Kidney epithelial cell (primary cell): ENCODE measurements at places on chromosomes 1 and 21.

GRCh38 chr1:24387636-24388175 is 25.9 kb downstream of the STPG1 start:
- no peak for DNase-seq

DNA sequence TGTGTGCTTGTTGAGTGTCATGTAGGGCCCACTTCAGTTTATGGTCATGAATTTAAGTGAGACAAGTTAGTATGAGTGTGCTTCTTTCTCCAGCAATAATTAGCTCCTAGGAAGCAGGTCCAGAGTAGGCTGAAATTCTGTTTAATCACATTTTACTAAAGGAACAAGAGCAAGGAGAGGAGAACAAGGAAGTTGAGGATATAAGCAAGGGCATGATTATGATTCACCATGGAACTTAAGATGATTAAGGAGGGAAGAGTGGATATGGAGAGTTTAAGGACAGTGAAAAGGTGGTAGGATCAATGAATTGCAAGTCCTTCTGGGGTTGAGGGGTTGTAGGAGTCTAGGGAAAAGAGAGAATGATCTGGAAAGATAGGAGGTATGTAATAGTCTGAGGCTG is 3.1 kb upstream of the DIPK1A start:
- no peak for DNase-seq

- DNase-seq = no peak
These were observed 355.5 kb downstream of the LMO4 start for GRCh38 chr1:87684194-87684593.

DNA sequence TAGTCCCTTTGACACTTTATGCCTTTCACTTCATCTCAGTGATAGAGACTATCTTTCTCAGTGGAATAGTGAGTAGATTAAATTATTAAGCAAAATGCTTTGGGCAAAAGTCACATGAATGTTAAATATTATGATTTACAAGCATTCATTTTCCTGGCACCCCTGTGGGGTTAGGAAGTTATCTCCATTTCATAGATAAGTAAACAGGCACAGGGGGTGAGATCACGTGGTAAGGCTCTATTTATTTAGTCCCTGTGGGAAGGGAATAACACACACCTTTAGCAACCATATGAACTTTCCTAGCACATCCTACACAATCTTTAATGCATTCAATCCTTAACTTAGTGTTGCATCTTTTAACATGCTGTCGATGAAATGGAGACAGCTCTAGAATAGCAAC is 12.3 kb downstream of the PSMB2 start:
- DNase-seq = no peak

GRCh38 chr1:6580593-6581409 is 1.0 kb downstream of the ZBTB48 start:
- DNase-seq = no peak

GRCh38 chr1:104780470-104781078 is 1030.9 kb downstream of the AMY1C start:
- DNase-seq = no peak

DNA sequence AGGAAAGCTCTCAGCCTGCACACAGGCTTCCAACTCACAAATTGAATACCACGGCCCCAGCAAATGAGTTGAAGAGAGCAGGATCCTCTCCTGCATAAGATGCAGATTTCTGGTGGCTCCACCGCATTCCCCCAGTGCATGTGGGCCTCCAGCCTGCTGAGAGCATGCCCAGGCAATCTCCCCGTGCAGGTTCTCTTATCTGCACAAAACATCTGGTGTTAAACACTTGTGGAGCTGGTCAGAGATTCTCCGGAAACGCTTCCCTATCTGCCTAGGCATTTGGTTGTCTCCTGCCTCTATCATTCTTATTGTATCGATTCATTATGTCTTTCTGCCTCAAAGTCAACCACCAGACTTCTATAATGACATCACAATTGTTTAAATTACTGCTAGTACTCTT is 1349.0 kb upstream of the B3GALT2 start:
- DNase-seq = no peak

DNA sequence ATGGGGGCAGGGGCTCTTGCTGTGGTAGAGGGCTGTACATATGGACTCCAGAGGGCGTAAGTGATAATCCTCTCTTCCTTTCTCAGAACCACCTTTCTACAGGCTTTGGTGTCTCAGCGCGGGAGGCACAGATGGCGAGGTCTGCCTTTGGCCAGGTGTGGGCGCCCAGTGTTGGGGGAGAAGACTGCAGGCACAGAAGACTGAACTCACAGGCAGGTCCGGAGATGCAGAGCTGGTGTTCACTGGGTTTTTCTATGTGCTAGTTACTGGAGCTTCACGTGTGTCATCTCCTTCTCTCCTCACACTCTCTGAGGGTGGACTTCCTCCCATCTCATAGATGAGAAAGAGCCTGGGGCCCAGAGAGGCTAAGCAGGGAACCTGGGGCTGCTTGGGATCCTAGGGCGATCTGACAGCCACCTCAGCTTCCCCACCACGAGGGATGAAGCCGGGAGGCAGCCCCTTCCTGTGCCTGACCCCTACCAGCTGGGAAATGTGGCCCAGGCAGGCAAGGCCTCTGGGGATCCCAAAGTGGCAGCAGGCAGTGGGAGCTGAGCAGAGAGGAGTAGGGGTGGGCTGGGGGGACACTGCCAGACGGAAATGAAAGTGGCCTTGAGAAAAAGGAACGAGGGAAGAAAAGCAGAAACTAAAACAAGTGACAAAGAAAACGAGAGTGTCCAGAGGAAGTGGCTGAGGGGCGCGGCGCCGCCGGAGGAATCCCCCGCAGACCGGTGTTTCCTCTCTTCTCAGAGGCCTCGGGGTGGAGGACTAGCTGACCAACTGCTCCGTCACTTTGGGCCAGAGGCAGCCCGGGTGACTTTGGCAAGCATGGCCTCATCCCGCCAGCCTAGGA is 191.6 kb downstream of the HIVEP3 start:
- no peak for DNase-seq

- DNase-seq = no peak
These were observed 25.5 kb upstream of the ITPKB start for GRCh38 chr1:226764533-226764932.

DNA sequence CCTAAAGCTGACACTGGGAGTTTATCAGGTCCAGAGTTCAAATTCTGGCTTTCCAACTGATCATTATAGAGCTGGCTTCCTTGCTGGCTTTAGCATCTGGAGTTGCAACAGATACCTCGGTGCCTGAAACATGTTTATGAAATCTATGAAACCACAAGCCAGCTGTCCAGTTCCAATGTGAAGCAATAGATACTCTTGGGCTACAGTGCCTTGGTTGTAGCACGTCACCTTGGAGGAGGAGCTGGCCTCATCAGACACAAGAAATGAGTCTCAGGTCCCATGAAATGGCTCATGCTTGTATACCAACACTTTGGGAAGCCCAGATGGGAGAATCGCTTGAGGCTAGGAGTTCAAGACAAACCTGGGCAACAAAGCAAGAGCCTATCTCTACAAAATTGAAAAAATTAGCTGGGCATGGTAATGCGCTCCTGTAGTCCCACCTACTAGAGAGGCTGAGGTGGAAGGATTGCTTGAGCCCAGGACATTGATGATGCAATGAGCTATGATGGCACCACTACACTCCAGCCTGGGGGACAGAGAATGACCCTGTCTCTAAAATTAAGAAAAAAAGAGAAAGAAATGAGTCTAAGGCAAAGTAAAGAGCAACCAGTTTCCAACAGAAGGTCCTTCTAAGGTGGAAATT is 132.5 kb upstream of the ZNF648 start:
- DNase-seq = no peak

DNA sequence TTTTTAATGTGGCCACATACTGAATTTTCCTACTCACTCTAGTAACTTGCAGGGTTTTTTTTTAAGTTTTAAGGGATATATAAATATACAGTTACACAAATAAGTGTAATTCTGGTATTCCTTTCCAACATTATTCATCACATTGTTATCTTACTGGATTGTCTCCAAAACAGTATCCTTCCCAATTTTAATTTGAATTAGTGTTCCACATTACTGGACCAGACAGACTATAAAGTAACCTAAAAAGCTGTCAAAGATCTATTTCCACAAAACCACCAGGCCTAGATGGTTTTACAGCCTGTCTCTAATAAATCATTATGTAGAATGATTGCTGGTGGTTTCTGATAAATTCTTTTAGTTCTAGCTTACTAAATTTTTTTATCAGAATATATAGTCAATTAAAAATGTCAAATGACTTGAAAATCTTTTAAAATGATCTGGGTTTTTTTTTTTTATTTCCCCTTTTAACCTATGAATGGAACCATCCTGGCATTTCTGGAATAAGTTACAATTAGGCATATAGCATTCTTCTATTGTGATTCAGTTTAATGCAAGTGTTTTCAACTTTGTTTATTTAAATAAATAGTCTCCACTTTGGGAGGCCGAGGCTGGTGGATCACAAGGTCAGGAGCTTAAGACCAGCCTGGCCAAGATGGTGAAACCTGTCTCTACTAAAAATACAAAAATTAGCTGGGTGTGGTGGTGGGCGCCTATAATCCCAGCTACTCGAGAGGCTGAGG is 59.3 kb downstream of the PACC1 start:
- no peak for DNase-seq

GRCh38 chr1:29195881-29196291 is 14.2 kb upstream of the SRSF4 start:
- no peak for DNase-seq

DNA sequence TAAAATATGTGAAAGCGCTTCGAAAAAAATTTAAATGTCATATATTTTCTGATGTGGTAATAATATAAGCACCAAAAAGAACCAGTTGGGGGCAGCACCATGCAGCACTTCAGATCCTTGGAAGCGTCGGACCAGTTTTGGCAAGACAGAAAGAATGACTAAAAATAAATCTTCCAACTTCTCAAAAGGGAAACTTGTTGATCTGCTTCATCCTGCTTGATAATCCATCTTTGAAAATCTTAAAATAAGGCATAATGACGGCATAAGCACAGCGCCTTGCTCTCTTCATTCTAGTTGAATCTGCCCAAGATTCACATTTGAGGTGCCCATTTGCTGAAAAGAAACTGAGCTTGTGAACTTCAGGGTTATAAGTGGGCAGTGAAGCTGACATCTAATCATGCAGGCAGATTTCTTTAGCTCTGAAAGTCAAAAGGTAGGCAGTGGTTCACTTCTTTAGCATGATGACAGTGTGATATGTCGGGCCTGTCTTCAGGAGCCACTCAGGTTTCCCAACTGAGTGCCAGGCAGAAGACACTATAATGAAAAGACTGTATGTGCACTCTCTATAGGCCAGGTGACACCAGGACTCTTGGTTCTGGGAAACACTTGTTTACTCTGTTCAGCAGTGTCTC is 19.8 kb upstream of the MUTYH start:
- no peak for DNase-seq
